ENCODE measurements at places on chromosomes 6 and 20.

DNA sequence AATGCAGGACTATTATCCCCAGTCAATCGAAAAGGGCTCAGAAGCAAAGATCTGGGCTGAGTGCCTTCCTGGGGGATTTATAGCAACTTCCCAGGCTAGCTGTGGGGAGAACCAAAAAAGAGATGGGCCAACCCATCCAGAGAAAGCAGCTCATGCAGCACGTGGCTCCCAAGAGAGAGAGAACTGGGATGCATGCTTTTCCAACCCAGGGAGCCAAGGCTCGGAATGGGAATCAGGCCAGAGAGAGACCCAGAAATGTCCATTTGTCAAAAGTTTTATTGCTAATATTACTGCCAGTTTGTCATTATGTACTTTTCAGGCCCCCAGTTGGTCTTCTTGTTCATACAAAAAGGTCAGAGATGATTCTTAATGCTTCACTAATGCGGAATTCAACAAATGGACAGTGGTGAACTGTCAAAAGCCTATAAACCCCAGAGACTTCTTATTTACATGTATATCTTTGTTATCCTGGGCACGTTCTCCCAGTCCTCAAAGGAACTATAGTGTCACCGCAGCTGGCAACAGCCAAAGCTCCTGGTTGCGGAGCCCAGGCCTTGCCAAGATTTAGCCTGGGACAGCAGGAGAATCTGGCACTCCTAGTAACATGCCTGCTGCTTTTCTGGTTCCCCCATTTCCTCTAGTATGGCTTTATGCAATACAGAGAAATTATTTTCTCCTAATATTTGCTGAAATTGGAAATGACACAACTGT lies 139.1 kb upstream of the POU3F2 start:
- H3K27ac ChIP-seq: no peak overlapping the region
- H3K27me3 ChIP-seq: no peaks in the 10 kb centered on the region
- H3K4me1 ChIP-seq: no peaks in the 10 kb centered on the region
- no peak overlapping the region for H3K4me3 ChIP-seq
- DNase-seq: no peak
- H3K36me3 ChIP-seq: no peaks in the 10 kb centered on the region

GRCh38 chr6:128580224-128581110 lies 60.1 kb upstream of the PTPRK start:
- H3K27ac ChIP-seq: no peak overlapping the region
- H3K4me3 ChIP-seq: no peak overlapping the region
- no peaks in the 10 kb centered on the region for H3K4me1 ChIP-seq
- H3K36me3 ChIP-seq: no peaks in the 10 kb centered on the region

DNA sequence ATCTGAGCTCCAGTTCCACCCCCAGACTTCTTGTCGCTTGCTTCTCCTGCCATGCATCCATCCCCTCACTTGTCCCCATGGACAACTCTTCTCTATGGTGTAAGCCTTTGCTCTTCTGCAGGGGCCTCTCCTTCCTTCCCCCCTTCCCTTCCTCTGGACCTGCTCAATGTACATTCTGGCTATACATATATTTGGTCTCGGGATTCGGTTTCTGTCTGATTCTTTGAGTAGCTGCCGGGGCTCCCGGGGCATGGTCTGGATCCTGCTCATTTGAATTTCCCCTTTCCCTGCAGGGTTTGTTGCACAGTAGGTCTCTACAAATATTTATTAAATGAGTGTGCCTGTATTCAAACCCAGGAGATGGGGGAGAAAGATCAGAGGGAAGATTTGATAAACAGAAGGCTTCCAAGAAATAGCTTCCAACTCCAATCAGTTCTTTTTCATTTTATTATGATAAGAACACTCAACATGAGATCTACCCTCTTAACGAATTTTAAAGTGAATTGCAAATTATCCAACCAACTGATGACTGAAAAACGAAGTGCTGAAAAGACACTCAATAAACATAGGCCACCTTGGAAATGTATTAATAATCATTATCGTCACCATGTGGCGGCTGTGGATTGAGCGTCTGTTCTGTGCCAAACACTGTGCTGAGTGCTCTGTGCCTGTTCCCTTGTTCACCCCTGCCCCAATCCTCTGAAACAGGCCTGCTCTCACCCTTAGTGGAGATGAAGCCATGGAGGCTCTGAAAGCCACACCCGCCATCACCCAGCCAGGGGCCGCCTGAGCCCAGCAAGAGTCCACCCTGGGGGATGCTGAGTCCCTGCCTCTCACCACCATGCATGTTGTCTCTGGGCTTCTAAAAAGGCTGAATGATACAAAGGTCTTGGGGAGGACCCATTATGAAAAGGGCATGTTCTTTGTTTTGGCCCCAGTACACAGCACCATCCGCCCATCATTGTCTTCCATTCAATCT lies 34.3 kb upstream of the APCDD1L start:
- no peaks in the 10 kb centered on the region for H3K27me3 ChIP-seq
- no peak overlapping the region for H3K4me3 ChIP-seq
- H3K36me3 ChIP-seq: no peaks in the 10 kb centered on the region
- DNase-seq: no peak
- H3K27ac ChIP-seq: no peak overlapping the region

DNA sequence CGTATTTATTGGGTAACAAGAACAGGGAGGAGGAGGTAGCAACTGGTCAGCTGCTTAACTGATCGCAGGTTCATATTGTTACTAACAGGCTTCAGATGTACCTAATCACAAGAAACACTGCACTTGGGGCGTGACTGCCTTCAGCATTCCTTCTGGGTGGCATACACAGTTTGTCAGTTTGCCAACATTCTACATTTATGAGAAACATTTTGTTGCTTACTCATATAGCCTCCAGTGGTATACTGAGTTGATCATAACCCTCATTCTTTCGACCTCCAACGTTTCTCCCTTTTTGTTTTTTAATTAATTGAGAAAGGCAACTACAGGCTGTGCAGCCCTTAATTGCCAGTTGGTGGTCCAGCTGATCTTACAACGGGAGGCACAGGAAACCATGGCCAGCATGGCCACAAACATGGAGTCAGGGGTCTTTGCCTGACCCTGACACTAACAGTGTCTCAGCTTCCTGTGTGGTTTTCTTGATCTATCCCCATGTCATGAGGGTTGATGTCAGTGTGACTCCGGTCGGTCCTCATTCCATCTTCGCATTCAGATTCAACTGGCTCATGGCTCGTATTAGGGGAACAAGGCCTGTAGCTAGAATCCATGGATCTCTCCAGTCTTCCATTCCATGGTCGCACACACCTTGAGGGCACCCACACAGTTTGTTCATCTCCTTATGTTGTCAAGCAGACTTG lies 9.4 kb downstream of the EPB41L2 start:
- no peak for DNase-seq
- peaks cover 4% of the 10 kb centered on the region for H3K4me1 ChIP-seq
- H3K27me3 ChIP-seq: no peaks in the 10 kb centered on the region
- no peaks in the 10 kb centered on the region for H3K36me3 ChIP-seq
- H3K27ac ChIP-seq: no peak overlapping the region
- H3K4me3 ChIP-seq: no peak overlapping the region

DNA sequence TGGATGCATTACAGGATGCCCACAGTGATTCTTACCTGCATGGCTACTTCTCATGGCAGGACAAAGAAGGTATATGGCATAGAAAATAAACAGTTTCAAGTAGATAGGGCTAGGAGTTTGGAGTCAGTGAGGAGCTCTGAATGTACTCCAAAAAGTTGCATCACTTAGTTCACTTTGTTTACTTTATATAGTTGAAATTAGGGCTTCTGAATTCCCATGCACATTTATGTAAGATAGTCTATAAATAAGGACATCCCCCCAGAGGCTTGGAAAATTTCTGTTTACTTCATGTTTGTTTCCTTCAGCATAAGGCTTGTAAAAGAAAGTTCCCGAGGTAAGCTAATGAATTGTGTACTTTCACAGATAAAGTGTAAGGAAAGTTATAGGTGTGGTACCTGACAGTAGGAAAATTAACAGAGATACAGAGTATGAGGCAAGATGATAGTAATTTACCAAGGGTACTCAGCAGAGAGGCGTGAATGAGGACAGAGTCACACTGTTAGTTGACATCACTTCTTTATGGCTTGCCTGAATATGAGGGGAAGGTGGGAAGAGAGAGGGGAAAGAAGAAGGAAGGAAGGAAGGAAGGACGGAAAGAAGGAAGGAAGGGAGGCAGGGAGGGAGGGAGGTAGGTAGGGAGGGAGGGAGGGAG lies 51.1 kb downstream of the ADTRP start:
- H3K27me3 ChIP-seq: no peaks in the 10 kb centered on the region
- no peak for DNase-seq
- no peaks in the 10 kb centered on the region for H3K36me3 ChIP-seq
